ENCODE measurements at places on chromosomes 3 and 15.
A peak's percentile ranks its signal among the peaks of the same experiment; 100 is the strongest.

GRCh38 chr15:74843891-74844299 lies 939 bp upstream of the ULK3 start:
- DNase-seq = no peak

DNA sequence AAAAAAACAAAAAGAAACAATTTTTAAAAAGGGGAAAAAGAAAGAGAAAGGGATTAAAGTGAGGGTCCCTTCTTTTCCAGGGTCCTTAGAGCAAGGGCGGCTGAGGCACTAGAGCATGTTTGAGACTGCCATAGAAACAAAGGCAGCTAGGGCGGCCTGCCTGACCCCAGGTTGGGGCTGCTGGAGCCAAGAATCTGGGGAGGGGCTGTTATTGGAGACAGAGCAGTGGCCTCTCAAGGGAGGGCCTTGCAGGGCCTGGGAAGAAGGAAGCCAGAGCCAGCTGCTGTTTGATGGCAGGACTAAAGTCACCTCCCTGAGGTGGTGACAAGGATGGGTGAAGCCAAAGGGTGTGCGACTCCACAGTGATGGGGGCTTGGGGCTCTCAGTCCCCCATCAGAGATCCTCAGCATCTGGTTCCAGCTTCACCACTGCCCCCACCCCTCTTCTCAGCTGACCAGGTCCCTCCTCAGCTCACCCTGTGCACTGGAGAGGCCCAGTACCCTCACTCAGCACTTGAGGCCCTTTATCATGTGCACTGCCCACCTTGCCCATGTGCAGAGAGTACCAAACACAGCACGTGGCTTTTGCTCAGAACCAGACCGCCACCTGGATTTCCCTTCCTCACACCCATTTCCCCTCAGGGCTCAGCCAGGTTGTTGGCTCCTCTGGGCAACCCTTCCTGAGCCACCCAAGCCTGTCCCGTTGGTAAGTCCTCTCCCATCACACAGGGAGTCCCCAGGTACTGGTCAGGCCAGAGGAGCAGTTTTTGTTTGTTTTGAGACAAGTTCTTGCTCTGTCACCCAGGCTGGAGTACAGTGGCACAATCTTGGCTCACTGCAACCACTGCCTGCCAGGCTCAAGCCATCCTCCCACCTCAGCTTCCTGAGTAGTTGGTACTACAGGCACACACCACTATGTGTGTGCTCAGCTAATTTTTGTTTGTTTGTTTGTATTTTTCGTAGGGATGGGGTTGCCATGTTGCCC lies 1.7 kb downstream of the TMEM89 start:
- DNase-seq = no peak

GRCh38 chr3:71341721-71342120 lies 241.8 kb downstream of the FOXP1 start:
- no peak for DNase-seq

- DNase-seq = no peak
Observed at GRCh38 chr3:138363322-138363721, 14.9 kb downstream of the MRAS start.

DNA sequence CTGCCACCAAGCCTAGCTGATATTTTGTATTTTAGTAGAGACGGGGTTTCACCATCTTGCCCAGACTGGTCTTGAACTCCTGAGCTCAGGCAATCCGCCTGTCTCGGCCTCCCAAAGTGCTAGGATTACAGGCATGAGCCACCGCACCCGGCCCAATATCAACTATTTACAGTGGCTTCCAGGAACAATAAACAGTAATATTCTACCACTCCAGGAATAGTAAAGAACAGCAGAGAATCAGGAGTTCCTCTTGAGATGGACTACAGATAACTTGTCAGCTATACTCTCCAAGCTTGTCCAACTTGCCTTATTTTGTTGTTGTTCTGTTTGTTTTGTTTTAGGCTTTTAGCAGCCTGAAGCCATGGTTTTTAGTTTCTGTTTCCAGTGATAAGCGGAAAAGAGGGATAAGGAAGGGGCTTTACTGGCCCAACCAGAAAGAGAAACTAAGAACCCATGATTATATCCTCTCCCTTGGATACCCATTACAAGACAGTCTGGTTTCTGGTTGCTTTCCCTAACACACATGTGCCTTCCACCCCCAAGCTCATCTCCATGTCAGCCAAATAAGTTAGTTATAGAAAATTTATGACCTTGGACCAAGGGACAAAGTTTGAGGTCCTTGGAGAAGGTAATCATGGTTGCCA lies 36.7 kb downstream of the ARHGEF3 start:
- no peak for DNase-seq

DNA sequence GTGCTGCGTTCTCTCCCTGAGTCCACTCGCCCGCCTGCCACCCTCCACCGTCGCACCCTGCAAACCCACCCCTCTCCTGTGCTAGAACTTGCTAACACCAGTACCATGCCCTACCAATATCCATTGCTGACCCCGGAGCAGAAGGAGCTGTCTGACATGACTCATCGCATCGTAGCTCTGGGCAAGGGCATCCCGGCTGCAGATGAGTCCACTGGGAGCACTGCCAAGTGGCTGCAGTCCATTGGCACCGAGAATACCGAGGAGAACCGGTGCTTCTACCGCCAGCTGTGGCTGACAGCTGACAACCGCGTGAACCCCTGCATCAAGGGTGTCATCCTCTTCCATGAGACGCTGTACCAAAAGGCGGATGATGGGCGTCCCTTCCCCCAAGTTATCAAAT lies 4.9 kb upstream of the ALAS1 start:
- no peak for DNase-seq

GRCh38 chr15:49471733-49472132 lies 48.7 kb downstream of the FGF7 start:
- DNase-seq = no peak

DNA sequence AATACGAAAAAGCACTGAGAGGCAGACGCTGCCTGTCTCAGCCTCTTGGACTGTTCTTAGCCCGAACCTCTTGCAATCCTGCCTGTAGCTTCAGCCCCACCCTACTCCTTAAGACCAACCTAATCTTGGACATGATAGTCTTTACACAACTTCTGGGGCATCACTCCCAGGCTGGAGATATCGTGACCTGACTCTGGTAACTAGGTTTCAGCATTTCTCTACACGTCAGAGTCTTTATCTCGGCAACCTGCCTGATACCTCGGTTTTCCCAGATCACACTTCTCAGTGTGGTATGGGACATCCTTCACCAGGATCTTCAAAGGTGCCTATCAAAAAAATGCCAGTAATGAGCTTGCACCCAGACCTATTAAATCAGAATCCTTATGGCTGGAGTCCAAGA lies 590.2 kb upstream of the KCNMB2 start:
- DNase-seq = no peak

DNA sequence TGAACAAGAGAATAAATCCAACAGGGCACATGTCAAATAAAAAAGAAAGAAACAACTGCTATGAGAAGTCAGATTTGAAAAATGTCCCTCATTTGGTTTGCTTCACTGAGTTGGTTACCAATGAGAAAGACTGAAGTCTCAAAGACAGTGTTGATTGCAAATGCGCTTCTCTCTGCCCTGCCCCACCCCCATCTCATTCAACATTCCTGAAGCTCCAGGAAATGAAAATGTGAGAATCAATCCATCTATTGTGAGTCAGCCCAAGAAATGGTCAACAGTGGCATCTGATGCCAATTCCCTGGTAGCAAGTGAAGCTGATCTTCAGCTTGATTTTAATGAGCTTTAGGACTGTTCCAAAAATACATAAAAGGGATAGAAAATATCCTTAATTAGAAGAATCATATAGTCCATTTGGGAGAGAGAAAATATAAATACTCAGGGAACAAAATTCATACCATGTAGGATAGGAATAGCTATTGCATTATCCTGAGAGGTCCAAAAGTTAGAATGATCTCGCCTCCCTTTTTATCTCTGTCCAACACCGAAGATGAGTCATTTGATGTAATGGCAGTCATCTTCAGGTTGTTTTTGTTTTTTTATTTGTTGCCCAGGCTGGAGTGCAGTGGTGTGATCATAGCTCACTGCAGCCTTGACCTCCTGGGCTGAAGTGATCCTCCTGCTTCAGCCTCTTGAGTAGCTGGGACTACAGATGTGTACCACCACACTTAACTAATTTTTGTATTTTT lies 200.3 kb upstream of the UMPS start:
- no peak for DNase-seq

DNA sequence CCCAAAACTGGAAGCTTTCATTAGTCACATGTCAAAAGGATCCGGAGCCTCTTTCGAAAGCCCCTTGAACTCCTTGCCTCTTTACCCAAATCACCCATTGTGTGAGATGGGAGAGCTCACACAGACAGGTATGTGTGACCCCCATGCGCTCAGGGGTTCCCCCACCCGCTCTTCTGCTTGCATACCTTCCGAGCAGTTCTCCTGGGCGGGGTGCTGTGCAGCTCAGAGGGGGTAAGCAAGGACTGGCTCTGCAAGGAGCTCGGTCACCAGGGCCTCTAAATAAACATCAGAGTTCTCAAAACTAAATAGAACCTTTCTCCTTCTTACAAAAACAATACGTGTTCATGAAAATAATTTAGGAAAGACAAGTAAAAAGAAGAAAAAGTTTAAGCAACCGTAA lies 55.7 kb downstream of the PXYLP1 start:
- DNase-seq = no peak

- DNase-seq = no peak
Observed at GRCh38 chr3:194787072-194787471, 101.4 kb downstream of the FAM43A start.

DNA sequence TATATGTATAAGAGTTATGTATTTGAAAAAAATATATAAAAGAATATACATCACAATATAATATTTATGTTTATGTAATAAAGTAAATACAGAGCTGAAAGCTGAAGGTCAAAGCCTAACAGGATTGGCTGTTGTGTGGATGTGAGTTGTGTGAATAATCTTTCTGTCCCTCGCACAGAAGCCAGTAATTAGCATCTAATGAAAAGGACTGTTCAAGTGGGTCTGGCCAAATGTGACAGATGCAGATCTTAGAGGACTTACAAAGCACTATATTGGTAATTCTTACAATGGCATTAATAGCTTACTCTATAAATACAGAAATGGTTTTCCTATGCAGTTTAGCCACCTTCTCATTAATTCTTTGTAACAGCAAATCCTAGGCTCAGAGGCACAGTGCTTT lies 2.4 kb downstream of the MKRN3 start:
- no peak for DNase-seq

GRCh38 chr15:40841741-40842140 lies 2.1 kb upstream of the SPINT1 start:
- DNase-seq = no peak

GRCh38 chr15:81987628-81988027 lies 58.2 kb downstream of the MEX3B start:
- DNase-seq = no peak

- no peak for DNase-seq
Observed at GRCh38 chr3:68931406-68932149, 769 bp downstream of the TAFA4 start.

DNA sequence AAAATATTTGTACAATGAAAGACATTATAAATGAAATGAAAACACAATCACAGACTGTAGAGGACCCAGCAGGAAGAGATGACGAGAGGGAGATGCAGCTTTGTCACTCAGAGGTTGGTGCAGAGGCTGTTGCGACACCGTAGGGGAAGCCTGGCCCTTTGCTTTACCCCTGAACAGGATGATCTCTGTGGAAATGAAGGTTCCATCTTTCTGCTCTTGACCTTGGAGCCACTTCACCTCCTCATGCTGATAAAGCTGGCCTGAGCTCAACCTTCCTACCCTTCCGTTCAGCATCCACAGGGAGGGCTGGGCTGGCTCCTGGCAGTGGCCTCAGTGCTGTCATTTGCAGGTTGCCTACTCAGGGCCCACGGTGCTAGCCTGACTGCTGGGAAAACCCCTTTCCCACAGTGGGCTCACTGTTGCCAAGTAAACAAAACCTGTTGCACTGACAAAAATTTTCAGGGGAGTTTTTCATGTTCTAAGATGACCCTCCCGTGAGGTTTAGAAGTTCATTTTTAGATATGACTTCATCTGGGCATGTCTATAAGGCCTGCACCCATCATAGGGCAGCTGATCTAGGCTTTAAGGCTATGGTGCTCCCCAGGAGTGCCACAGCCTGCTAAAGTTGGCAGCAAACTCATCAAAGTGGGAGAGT lies 3.0 kb upstream of the CD80 start:
- DNase-seq = no peak

- DNase-seq = peak; percentile 50
Observed at GRCh38 chr15:89690276-89691218, at the start of the genes PEX11A and WDR93. PEX11A (minus strand) TSS chr15:89690754; CDS start chr15:89690632, 122 bp downstream. WDR93 (plus strand) TSS chr15:89690811; CDS start chr15:89701747, 10,936 bp downstream.

- no peak for DNase-seq
Observed at GRCh38 chr3:189458528-189458927, 172.7 kb upstream of the TP63 start.

DNA sequence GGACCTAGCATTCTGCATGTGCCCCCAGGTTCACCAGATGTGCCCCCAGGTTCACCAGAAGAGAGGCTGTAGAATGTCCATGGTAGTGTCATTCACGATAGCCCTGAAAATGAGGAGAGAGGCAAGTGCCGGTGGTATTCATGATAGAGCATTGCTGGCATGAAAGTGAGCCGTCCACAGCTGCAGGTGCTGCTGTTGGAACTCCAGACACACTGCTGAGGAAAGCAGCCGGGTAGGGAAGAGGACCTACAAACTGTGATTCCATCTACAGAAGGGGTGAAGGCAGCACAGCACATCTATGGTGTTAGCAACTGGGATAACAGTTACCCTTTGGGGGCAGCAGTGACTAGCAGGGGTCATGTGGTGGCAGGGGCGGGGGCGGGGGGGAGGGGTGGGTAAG lies 125.0 kb upstream of the PLXNA1 start:
- no peak for DNase-seq

DNA sequence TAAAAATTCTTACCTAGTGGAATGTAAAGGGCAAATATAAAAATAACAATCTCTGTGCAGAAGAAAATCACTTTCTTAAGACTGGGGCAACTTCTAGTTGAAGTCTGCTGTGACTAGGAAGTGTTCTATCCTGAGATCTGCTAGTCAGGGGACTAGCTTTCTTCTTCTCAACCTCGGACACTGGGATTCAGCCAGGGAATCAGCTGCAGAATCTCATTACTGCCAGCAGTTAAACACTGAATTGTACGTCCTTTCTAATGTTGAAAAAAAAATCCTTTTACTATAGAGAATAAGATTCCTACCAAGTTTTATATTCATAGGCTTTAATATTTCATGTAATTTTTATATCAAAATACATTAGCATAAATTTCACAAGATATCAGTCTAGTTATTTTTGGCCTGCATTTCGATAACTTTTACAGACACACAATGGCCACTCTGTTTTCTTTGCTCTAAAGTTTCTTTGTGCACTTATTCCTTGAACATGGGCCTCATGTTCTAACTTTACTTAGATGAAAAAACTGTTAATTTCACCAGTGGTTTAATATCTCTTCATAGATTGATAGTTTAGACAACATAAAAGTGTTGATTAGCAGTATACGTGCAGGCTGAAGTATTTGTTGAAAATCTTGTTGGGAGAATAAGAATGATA lies 2.6 kb upstream of the NEO1 start:
- DNase-seq = no peak

GRCh38 chr15:57950381-57950946 lies 115.0 kb downstream of the ALDH1A2 start:
- no peak for DNase-seq

GRCh38 chr15:50605462-50605861 lies 59.0 kb upstream of the USP50 start:
- no peak for DNase-seq

GRCh38 chr3:142647856-142648255 lies 51.7 kb downstream of the PLS1 start:
- no peak for DNase-seq
